ENCODE measurements at places on chromosomes 1 and 21.

GRCh38 chr1:152436593-152437496, 22.8 kb upstream of the CRNN start:
- DNase-seq, result peak; percentile 14

GRCh38 chr1:19367584-19368041, 55.5 kb downstream of the SLC66A1 start:
- DNase-seq, result no peak

- no peak for DNase-seq
Measured at GRCh38 chr1:38269923-38270848, 223.6 kb upstream of the POU3F1 start.

GRCh38 chr1:202810193-202810614, 550 bp upstream of the PCAT6 start:
- DNase-seq, result no peak

- DNase-seq, result no peak
Measured at GRCh38 chr21:25371841-25372425, 235.3 kb downstream of the MRPL39 start.

GRCh38 chr1:167881786-167882185, 32.1 kb downstream of the ADCY10 start:
- DNase-seq, result no peak

- peak; percentile 87 for DNase-seq
Measured at GRCh38 chr21:29208682-29209059, 78.2 kb downstream of the MAP3K7CL start.

DNA sequence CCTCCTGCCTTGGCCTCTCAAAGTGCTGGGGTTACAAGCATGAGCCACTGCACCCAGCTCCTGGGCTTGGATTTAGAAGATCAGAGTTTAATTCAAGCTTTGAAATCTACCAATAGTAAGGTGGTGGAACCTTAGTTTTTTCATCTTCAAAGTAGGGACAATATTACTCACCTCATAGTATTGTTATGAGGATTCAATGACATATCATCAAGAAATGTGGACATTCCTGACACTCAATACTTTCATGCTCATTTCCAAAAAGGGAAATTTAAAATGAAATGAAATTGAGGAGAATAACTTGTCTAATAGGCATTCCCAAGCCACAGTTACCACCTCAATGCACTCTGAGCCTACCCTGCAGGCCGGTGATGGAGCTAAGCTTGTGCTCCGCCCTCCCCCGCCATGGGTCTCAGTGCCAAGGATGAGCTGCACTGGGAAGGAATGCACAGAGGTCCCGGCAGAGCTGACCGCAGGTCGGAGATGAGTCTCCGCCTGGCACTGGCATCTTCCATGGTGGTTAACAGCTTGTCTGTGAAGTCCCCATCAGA, 56.5 kb upstream of the BCAR3 start:
- peak; percentile 44 for DNase-seq

GRCh38 chr1:109170035-109170764, 43.5 kb upstream of the SARS1 start:
- DNase-seq, result peak; percentile 67

DNA sequence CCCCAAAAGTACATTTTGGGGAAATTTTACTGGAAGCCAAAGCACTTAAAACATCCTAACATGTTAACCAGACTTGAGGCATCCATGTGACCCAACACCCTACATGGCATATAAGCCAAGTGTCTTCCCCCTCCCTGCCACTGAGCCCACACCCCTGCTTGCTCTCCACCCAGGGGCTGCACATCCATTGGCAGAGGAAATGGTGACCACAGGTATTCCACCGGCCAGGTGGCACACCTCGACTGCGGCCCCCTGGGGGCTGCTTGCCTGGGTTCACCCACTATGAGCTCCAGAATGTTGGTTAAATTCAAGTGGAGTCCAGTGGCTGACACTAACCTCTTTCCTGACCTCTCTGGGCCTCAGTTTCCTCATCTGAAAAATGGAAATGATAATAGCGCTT, 64.4 kb upstream of the FAM20B start:
- no peak for DNase-seq

DNA sequence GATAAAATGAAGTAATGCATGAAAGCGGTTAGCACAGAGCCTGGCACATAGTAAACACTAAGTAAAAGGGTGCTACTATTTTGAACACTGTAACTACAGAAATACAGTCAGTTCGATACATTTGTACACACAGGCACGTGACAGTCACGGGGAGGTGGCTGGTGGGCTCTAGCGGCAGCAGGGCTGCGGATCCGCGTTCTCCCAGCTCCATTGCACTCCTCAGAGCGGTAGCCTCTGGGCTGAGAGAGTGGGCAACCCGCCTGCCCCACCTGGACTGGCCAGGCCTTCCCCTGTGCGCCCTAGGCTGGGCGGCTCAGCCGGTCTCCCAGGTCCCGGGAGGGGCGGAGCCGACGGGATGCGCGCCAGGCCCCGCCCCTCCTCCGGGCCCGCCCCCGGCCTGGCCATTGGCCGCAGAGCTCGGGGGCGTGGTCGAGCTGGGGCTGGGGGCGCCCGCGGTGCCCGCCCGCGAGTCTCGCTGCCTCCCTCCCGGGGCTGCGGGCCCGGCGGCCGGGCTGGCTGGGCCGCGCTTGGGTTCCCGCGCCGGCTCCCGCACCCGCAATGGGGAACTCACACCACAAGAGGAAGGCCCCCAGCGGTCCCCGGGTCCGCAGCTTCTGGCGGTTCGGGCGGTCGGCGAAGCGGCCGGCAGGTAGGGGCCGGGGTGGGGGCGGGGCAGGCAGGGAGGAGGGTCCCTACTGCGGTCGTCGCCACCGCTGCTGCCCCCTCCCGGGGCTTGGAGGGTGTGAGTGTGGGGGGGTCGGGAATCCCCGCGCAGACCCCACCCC, 51.2 kb upstream of the SYNC start:
- DNase-seq, result peak; percentile 50

- peak; percentile 3 for DNase-seq
Measured at GRCh38 chr1:114509596-114510273, 1.3 kb downstream of the TRIM33 start.

DNA sequence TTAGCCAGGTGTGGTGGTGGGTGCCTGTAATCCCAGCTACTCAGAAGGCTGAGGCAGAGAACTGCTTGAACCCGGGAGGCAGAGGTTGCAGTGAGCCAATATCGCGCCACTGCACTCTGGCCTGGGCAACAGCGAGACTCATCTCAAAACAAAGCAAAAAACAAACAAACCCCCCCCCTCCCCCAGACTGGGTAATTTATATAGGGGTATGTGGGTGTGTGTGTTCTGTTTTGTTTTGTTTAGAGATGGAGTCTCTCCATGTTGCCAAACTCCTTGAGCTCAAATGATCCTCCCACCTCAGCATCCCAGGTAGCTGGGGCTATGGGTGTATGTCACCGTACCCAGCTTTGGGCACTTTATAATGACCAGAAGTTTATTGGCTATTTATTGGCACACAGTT, 73.6 kb downstream of the SLC27A3 start:
- DNase-seq, result no peak

DNA sequence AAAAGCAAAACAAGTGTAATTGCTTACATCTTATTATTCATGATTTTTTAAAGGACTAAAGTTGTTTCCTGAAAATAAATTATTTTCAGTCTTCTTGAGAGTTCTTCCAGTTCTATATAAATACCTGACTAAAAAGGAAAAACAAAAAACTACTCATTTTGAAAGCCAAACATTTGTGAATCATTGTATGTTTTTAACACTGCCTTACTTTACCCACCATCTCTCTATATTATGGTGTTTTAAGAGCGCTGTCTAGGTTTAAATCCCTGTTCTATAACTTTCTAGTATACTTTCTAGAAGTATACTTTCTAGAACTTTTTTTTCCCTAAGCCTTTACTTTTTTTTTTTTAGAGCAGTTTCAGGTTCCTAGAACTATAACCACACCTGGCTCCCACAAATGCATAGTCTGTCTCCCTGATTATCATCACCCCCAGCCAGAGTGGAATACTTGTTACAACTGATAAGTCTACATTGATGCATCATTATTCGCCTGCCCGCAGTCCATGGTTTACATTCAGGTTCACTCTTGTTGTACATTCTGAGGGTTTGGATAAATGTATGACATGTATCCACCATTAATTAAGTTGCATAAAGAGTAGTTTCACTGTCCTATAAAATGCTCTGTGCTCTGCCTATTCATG, 9.8 kb downstream of the RSBN1 start:
- DNase-seq, result no peak

DNA sequence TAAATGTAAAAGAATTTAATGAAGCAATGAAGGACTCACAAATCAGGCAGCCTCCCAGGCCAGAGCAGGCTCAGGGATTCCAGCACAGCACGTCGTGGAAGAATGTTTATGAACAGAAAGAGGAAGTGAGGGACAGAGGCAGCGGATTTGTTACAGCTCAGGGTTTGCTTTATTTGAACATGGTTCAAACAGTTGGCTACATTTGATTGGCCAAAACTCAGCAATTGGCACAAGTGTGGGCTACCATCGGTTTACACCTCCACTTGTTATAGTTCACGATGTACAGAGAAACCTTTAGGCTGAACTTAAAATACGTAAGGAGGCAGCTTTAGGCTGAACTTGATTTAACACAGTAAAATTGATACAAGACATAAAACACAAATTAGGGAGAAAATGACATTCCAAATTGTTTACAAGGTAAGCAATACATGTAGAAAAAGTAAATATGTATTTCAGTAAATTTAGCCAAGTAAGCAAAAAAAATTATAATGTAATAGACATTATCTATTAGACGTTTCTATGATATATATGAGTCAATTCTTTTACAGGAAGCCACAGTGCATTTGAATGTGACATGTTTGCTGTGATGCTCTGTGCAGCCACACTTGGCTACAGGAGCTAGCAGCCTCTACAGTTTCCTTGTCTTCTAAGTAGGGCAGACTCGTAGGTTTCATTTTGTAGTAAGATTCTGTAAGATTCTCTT, 126.5 kb downstream of the ADSS2 start:
- peak; percentile 58 for DNase-seq

DNA sequence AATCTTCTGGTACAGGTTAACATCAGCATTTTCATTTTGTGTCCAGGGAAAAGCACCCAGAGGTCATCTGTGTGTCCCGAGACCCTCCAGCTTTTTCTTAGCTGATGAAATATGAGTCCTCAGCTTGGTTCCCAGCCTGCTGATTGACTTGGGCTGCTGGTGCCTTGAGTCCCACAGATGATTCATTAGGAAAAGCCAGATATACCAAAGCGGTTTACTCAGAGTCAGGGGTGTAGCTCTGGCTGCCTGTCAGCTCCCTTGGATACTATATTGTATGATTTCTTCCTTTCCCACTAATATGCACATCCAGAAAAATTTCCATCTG, 43.7 kb upstream of the MAB21L3 start:
- DNase-seq, result no peak

DNA sequence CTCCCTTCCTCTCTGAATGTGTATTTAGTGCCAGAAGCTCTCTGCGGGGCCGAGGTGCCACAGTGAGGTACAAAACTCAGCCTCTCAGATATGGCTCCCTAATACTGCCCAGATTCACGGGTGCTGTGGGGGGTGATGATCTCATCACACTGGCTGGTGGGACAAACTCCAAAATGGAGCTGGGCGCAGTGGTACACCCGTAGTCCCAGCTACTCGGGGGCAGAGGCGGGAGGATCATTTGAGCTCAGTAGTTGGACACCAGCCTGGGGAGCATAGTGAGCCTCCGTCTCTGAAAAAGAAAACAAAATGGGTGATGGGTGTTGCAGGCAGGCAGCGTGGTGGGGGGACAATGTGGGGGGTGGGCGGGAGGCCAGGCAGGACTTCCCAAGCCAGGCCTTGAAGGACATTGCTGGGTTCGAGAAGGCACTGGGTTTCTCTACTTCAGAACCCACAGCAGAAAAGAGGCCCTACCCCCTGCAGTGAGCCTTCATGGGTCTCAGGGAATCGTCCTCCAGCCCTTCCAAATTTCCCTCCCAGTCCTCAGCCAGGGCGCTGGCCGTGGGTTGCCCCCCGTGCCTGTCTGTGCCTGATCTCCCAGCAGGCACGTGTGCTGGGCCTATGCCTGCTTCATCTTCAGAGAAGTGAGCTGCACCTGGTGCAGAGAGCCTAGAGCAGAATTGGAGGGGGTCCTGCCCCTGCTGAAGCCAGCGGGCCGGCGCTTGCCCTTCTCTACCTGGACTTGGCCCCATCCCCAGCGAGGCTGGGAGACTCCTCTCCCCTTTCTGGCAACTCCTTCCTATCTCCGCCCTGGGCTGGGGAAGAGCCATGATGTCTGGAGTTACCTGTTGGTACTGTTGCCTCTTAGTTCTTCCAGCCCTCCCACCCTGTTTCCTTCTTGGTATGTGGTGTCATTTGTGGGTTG, 14.0 kb downstream of the H6PD start:
- DNase-seq, result no peak

DNA sequence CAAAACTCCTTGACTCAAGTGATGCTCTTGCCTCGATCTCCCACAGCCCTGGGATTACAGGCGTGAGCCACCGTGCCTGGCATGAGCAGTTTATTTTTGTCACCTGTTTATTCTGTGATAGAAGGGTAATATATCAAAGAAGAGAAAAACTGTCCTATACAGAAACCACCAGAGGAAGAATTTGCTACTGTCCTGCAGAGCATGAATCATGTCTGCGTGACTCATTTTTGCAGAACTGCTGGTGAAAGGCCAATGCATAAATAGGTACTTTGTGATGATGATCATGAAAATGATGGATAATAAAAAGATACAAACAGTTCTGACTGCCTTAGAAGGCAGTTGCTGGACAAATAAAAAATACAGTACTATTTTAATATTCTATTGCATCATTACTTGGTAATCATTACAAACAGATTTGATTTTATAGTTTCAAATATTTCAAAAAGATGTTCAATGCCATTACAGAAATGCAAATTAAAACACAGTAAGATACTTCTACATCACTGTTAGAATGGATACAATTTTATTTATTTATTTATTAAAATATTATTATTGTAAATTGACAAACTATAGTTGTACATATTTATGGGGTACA, 26.5 kb downstream of the RIPPLY3 start:
- peak; percentile 43 for DNase-seq

- no peak for DNase-seq
Measured at GRCh38 chr1:102732927-102733326, 375.4 kb downstream of the COL11A1 start.

GRCh38 chr1:246435421-246436041, 71.5 kb downstream of the SMYD3 start:
- no peak for DNase-seq

- no peak for DNase-seq
Measured at GRCh38 chr21:46456750-46457149, 1.9 kb upstream of the DIP2A start.

All from lung microvascular endothelial cell (primary cell).